ENCODE measurements at places on chromosomes 13 and 19. TPM values are rescaled to one million over a fixed set of nuclear protein-coding genes. Genes with fewer than 3 reads are reported as not detected.
A peak's percentile ranks its signal among the peaks of the same experiment; 100 is the strongest.

DNA sequence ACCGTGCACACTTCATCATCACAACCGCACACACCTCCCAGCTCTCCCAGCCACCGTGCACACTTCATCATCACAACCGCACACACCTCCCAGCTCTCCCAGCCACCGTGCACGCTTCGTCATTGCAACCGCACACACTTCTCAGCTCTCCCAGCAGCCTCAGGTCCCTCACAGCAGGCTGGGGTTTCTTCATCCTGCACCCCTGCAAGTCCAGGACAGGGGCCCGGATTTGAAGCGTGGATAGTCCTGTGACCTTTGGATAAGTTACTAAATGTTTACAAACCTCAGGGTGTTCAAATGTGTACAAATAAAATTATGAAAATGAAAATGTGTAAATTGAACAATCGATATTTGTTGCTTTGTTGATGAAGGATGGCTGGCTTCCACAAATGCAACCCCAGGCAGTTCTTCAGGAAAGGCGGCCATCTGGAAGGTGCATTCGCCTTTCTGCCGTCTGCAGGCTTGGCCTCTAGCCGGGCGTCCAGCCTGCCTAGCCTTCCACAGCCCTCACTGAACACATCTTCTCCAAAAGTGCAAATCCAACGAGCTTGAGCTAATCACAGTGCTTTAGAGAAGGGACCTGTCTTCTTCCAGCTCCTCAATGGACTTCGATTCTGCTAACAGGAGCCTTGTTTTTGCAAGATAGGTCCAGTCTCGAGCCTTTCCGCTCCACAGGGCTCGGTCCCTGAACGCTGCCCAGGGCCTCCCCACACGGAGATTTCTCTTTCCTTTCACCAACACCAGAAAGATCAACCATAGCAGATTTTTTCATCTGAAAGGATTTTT is 74.2 kb downstream of the SPACA7 start:
- no peak for DNase-seq

The CCDC70 gene
- total RNA-seq = not detected

The COQ8B gene
- 462 TPM for total RNA-seq

GRCh38 chr13:45542391-45542790 is 73.1 kb downstream of the ERICH6B start:
- DNase-seq = peak; percentile 50

The GPR18 gene
- total RNA-seq = not detected

- no peak for DNase-seq
These were observed 27.4 kb upstream of the CYP4F8 start for GRCh38 chr19:15587663-15588062.

- no peak for DNase-seq
These were observed 4.7 kb upstream of the B3GNT3 start for GRCh38 chr19:17790059-17790780.

- no peak for DNase-seq
These were observed 1.3 kb upstream of the GARIN5A start for GRCh38 chr19:50477751-50478515.

- no peak for DNase-seq
These were observed 2.7 kb upstream of the TFDP1 start for GRCh38 chr13:113581871-113582270.

The DENND1C gene
- total RNA-seq = not detected

The RUBCNL gene
- not detected for total RNA-seq

- no peak for DNase-seq
These were observed 11.6 kb upstream of the ARL11 start for GRCh38 chr13:49616676-49617065.

DNA sequence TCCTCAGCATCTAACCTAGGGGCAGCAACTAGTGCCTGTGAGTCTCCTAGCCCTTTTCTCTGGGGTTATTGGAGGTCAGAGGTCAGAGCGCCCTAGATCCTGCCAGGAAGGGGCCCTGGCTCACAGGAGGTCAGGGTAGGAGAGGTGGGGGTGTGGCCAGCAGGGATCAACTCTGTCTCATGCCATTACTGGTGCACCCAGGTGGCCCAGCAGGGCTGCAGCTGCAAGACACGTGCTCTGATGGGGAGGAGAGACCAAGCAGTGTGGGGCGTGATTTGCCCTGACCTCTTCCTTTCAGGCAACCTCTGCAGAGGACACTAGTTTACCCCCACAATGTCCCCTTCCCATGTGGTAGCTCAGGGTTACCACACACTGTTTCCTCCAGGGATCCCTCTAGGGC is 73.3 kb upstream of the ZNF30 start:
- no peak for DNase-seq

DNA sequence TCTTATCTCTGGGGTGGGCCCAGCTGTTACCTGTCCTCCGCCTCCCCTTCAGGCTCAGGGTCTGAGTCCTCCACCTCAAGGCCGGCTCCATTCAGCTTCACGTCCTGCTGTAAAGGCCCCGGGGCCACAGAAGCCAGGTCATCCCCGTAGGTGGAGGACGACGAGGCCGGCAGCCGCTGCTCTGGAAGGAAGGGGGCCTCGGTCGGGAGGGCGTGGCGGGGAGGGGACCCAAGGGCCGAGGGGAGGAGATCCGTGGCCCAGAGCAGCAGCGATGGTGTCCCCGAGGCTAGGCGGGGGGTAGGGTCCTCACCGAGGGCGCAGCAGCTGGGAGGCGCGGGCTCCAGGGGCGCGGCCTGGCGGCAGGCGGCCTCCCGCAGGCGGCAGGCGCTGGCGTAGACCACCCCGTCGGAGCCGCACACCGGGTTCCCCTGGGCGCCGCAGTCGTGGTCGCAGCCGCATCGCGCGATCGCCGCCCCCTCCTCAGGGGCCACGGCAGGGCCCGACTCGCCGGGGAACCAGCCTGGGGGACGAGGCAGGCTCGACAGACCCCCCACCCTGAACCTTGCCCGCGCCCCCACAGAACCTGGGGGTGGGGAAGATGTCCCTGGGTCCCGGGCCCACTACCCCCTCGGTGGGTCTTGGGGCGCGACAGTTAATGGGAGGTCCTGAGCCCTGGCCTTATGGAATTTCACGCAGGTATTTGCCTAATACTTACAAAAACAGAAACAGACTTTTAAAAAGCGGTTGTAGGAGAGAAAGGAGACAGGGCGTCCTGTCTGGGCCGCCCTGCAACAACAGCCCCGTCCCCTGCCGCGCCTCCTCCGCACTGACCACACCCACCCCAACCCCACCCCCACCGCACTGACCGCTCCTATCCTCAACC is 7.6 kb downstream of the F2RL3 start:
- no peak for DNase-seq

GRCh38 chr19:27905074-27905473 is 1307.9 kb downstream of the UQCRFS1 start:
- DNase-seq = no peak

GRCh38 chr19:35812220-35813042 is at the start of gene PRODH2:
TSS of gene PRODH2 (minus strand) at chr19:35812845. CDS start at chr19:35812805, 40 bp downstream.
- DNase-seq = no peak

The CFAP97D2 gene
- not detected for total RNA-seq

- DNase-seq = peak; percentile 49
These were observed 150.2 kb downstream of the NDFIP2 start for GRCh38 chr13:79631051-79631659.

The S1PR4 gene
- total RNA-seq = not detected

GRCh38 chr13:94311893-94312292 is 167.6 kb downstream of the DCT start:
- DNase-seq = no peak

- no peak for DNase-seq
These were observed 67.8 kb upstream of the SERTM1 start for GRCh38 chr13:36606060-36606459.

The CYP2F1 gene
- not detected for total RNA-seq

- peak; percentile 85 for DNase-seq
These were observed 16.0 kb upstream of the SEMA6B start for GRCh38 chr19:4575267-4576015.

The APBA3 gene
- 10.1 TPM for total RNA-seq

DNA sequence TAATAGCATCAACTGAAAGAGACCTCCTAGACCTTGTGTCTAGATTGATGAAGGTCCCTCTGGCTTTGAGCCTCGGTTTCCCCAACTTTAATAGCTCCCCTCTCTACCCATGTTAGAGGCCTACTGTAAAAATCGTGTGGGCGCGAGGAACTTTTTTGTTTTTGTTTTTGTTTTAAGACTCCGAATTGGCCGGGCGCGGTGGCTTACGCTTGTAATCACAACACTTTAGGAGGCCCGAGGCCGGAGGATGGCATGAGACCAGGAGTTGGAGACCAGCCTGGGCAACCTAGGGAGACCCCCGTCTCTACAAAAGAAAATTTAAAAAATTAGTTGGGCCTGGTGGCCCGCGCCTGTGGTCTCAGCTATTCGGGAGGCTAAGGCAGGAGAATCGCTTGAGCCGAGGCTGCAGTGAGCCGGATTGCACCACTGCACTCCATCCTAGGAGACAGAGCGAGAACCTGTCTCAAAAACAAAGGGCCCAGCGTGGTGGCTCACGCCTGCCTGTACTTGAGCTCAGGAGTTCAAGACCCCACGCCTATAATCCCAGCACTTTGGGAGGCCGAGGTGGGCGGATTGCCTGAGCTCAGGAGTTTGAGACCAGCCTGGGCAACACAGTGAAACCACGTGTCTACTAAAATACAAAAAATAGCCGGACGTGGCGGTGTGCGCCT is 858 bp upstream of the PPP6R1 start:
- DNase-seq = no peak

- DNase-seq = peak; percentile 24
These were observed 1227.4 kb upstream of the PCDH20 start for GRCh38 chr13:62643007-62643483.

DNA sequence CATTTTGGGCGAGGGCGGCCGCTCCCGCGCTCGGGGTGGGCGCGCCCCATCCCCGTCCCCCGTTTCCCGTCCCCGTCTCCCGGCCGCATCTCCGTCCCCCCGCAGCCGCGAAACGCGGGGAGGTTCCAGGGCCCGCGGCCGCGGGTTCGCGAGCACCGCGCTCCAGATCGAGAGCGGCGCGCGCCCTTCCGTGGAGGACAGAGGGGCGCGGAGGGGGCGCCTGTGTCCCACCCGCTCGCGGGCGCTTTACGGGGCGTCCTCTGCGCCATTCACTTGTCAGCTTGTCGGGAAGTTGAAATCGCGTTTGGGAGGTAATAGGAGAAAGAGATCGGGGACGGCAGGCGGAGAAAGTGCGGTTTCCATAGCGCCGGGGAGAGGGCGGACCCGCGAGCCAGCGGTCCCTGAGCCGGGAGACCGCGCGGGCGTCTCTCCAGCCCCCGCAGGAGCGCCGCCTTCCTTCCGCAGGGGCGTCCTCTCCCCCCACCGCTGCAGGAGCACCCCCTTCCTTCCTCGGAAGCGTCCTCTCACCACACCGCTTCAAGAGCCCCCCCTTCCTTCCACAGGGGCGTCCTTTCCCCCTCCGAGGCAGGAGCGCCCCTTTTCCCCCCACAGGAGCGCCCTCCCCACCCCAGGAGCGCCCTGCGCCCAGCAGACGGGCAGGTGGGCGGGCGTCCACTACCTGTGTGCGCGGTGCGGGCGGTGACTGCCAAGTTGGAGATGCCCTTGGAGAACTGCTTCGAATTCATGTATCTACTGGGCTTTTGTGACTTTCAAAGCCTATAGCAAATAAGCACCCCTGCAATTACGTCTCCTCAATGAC is 962 bp upstream of the IRS2 start:
- DNase-seq = peak; percentile 45

DNA sequence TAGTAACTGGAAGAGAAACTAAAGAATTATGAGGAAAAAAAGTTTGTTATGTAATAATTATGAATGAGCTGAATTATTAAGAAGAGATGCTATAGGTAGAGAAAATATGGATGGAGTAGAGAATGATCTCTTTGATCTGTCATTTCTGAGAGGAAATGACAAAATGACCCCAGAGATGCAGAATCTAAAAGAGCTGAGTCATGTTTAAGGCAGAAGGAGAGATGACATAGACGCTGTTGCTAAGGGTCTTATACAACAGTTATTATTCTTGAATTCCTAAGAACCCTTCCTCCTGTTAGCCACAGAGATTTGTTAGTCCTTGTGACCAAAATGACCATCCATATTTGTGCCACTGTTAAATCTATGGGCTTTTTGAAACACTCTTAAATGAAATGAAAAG is 58.3 kb upstream of the FREM2 start:
- no peak for DNase-seq

The TPTE2 gene
- not detected for total RNA-seq

GRCh38 chr19:39170386-39171231 is 26.2 kb upstream of the NCCRP1 start:
- DNase-seq = no peak

The NFIX gene
- total RNA-seq = 53.9 TPM

The CGB1 gene
- not detected for total RNA-seq

- DNase-seq = no peak
These were observed 285.0 kb upstream of the PCDH20 start for GRCh38 chr13:61700620-61701019.

- no peak for DNase-seq
These were observed 839 bp downstream of the COG6 start for GRCh38 chr13:39656325-39656677.

GRCh38 chr19:5094768-5095567 is 126.1 kb downstream of the KDM4B start:
- no peak for DNase-seq

The KRTDAP gene
- not detected for total RNA-seq

GRCh38 chr13:112876305-112877000 is 92.6 kb upstream of the MCF2L start:
- DNase-seq = no peak

GRCh38 chr19:32817569-32818476 is 51.7 kb downstream of the SLC7A9 start:
- no peak for DNase-seq

- no peak for DNase-seq
These were observed 589.9 kb downstream of the GPC5 start for GRCh38 chr13:91988331-91988730.

DNA sequence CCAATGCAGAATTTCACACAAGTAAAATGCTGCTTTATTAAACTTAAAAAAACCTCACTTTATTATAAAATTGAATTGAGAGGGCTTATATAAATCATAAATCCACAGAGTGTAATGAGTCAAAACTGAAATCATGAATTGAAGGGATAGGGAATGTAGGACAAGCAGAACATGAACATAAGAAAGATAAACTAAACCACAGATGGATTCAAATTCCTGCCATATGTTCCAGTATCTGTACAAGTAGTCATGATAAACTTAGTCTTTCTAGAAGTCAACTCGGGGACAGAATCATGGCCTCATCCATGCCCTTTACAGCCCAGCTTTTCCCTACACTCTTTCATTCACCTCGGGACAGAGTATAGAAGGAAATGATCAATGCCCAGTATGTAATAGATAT is 16.6 kb downstream of the LMO7 start:
- no peak for DNase-seq

All from MG63 (cell line).